ENCODE measurements at places on chromosomes 12 and 14. TPM values are rescaled to one million over a fixed set of nuclear protein-coding genes. Genes with fewer than 3 reads are reported as not detected.

The GPRC5D gene
- total RNA-seq = not detected

The PAPLN gene
- total RNA-seq = 9.4 TPM

The TOMM20L gene
- not detected for total RNA-seq

The EML1 gene
- total RNA-seq = 92.6 TPM

The NOXRED1 gene
- 0.23 TPM for total RNA-seq

The GPR65 gene
- 2.4 TPM for total RNA-seq

The SLC10A1 gene
- not detected for total RNA-seq

GRCh38 chr12:54240971-54241588, 38.8 kb downstream of the CBX5 start:
- DNase-seq = no peak

- no peak for DNase-seq
These were observed 349.7 kb downstream of the NRXN3 start for GRCh38 chr14:78519863-78520262.

- no peak for DNase-seq
These were observed 218.1 kb upstream of the HMGA2 start for GRCh38 chr12:65606008-65606766.

- no peak for DNase-seq
These were observed 3.8 kb downstream of the GXYLT1 start for GRCh38 chr12:42140901-42141300.

- DNase-seq = no peak
These were observed 39.1 kb upstream of the PAPLN start for GRCh38 chr14:73198253-73198652.

DNA sequence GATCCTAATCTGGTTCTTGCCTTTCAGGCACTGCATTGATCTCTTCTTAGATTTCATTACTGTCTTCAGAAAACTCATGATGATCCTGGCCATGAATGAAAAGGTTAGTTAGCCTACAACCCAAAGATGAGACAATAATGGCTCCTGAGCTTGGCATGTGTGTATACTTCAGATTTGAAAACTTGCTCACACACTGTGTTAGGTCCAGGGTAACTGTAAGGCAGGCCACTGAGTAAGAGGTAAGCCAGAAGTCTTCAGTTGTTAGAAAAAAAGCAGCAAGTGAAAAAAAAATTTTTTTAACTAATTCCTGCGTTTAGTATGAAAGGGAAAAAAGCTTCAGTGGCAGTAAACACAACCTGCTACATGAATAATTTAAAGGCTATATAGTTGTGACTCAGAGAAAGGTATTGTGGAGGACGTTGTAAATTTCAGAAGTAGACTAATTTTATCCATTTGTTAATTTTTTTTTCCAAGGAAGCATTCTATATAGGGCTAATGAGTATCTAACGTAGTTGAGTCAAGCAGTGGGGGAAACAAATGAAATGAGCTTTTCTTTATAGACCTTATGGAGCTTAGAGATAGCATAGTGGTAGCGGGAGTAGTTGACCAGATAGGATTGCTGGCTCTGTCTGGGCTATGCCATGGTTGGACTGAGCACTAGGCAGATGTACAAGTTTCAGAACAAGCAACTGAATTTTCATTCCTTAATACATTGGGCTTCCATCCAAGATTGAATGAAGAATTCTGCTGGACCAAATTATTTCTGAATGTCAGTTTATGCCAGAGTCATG, 20.5 kb downstream of the TMBIM6 start:
- no peak for DNase-seq

DNA sequence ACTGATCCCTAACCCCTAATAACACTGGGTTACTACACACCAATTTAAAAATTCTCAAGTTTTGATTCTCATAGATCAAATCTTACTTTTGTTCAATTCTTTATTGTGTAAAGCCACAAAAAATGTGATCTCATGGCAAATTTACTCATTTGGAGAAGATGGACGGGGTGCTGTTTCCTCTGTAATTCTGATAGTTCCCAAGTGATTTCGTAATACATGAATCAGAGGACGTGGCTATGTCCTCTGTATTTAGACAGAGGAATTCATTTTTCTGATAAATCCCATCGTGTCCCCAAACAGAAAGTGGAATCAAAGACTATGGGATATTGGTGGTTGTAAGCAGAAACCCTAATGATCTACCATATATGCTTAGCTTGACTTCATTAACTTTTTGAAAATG, 76.6 kb upstream of the GNG2 start:
- no peak for DNase-seq

- DNase-seq = no peak
These were observed 36.9 kb downstream of the PSEN1 start for GRCh38 chr14:73173092-73173735.

- DNase-seq = no peak
These were observed 525.8 kb upstream of the FBXO33 start for GRCh38 chr14:39957987-39958386.

- DNase-seq = no peak
These were observed 191.3 kb upstream of the AMIGO2 start for GRCh38 chr12:47270782-47271664.

DNA sequence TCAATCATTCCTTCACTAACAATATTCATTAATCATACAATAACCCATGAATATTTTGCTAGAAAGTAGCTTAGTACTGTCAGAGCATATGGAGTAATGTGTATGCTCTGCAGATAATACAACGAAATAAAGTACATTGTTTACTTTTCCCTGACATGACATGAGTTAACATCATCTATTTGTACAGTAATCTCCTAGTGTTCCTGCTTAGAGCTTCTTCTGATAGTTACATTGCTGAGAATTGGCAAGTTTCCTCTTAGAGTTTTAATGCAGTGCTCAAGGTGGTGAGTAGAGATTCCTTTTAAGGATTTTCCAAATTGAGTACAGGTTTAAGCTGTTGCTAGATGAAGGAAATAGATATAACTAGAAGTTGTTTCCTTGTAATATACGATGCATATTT, 164.5 kb upstream of the NPAS3 start:
- DNase-seq = no peak

DNA sequence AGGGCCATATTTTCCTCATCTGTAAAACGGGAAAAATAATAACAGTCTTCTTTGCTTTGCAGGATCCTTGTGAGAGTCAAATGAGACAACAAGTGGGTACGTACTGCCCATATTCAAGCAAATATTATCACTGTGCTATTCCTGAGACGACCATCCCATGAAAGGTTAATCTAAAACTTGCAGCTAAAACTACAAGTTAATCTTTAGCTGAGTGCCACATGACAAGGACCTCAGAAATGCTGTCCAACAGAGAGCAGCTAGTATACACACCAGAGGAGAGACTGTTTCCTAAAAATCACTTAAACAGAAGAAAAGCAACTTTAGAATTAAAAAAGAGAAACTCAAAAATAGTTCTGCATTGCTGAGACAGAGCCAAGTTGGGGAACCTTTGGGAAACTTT, 162.7 kb upstream of the TMTC2 start:
- DNase-seq = no peak

DNA sequence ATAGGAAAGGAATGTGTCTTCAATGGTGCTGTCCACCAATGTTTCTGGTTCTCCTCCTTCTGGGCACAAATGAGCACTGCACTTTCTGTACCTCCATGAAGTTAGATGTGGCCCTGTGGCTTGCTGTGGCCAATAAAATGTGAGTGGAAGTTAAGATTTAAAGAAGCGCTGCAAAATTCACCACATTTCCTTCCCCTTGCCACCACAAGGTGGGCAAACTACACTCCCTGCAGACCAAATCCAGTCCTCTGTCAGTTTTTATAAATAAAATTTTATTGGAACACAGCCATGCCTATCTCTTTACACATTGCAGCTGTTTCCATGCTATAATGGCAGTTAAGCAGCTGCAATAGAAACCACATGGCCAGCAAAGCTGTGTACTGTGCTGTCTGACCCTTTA, 141.4 kb upstream of the TMPO start:
- no peak for DNase-seq

DNA sequence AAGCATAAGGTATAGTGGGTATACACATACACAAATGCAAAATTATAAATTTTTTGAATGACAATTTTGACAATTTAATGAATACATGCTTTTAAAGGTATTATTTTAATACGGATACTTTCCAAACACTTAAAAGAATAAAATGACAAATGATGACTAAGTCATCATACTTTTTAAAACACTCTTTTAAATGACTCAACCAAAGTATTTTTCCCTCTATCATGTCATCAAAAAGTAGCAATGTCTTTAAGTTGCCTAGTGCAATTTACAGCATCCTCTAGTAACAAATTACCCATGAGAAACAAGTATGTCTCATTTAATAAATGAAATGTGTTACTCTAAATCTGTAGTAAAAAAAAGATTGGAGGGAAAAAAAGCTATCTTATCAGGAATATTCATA, 73.3 kb downstream of the RPS6KA5 start:
- no peak for DNase-seq

GRCh38 chr12:108525681-108526080, 10.6 kb downstream of the FICD start:
- no peak for DNase-seq

GRCh38 chr12:82874945-82875344, 188.2 kb downstream of the TMTC2 start:
- DNase-seq = no peak

Data from posterior vena cava (tissue), 2 donors.